ENCODE measurements at places on chromosomes 12 and 14. TPM values are rescaled to one million over a fixed set of nuclear protein-coding genes. Genes with fewer than 3 reads are reported as not detected.

Gene SLC8A3
- not detected for total RNA-seq

Gene ADAMTS20
- total RNA-seq, result not detected

Gene TUBA1A
- total RNA-seq, result 109 TPM

Gene NCKAP5L
- 4.0 TPM for total RNA-seq

Gene CSRP2
- total RNA-seq, result 0.22 TPM

Gene GSC
- not detected for total RNA-seq

Gene STXBP6
- not detected for total RNA-seq

Gene KCTD10
- 41.8 TPM for total RNA-seq

Gene PLD4
- not detected for total RNA-seq

Gene MDGA2
- not detected for total RNA-seq

Gene PPP4R4
- 3.0 TPM for total RNA-seq

Gene PCED1B
- 59.7 TPM for total RNA-seq

Gene TMTC1
- total RNA-seq, result not detected

Gene CCNK
- 86.8 TPM for total RNA-seq

Gene FAM186B
- 0.15 TPM for total RNA-seq

Gene REP15
- total RNA-seq, result 0.37 TPM

Gene PROX2
- total RNA-seq, result not detected

Gene IFI27
- 158 TPM for total RNA-seq

Gene PLEKHD1
- total RNA-seq, result 0.19 TPM

Gene OR4E2
- not detected for total RNA-seq

Gene KRR1
- total RNA-seq, result 75.3 TPM

Gene ACSM4
- total RNA-seq, result not detected

Gene SERPINA5
- total RNA-seq, result not detected

Gene TMTC2
- total RNA-seq, result 1.8 TPM

Gene SLC2A14
- total RNA-seq, result 0.19 TPM

Gene CLEC14A
- total RNA-seq, result not detected

Gene SCNN1A
- 0.67 TPM for total RNA-seq

Gene SAMD15
- 0.27 TPM for total RNA-seq

Gene NFATC4
- total RNA-seq, result not detected

Gene LBHD2
- total RNA-seq, result not detected

Gene C1S
- 1.4 TPM for total RNA-seq

Gene HOXC12
- total RNA-seq, result not detected

Gene PLCZ1
- not detected for total RNA-seq

Gene AICDA
- not detected for total RNA-seq

Gene VIPAS39
- 19.0 TPM for total RNA-seq

Gene KRT83
- total RNA-seq, result not detected

Gene CIDEB
- 30.9 TPM for total RNA-seq

Gene NINJ2
- 6.7 TPM for total RNA-seq

Gene DPPA3
- total RNA-seq, result not detected

Gene PLEKHG7
- not detected for total RNA-seq

Gene NELL2
- total RNA-seq, result 43.6 TPM

Gene TAS2R42
- total RNA-seq, result not detected
